Prostate gland (tissue), 2 donors: ENCODE measurements at places on chromosomes 16 and 17. TPM values are rescaled to one million over a fixed set of nuclear protein-coding genes. Genes with fewer than 3 reads are reported as not detected.

GRCh38 chr16:23491490-23492391 is 18.6 kb downstream of the GGA2 start:
- DNase-seq: peak; percentile 47

DNA sequence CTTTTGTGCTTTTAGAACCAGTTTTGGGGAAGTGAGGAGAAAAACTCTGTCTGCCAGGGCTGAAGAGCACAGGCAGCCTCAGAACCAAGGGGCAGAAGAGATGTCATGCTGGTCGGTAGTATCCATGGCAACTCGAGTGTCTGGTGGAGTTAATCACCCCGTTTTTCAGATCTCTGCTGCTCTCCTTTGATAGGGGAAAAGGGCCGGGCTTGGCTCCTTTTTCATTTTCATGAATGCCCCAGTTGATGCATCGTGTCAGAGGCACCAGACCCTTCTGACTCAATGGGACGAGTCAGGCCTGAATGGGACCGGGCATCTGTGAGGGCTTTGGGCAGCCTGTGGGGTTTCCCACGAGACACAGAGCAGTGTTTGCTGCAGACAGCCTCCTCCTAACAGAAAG is 304.6 kb downstream of the ABCC12 start:
- DNase-seq: no peak

DNA sequence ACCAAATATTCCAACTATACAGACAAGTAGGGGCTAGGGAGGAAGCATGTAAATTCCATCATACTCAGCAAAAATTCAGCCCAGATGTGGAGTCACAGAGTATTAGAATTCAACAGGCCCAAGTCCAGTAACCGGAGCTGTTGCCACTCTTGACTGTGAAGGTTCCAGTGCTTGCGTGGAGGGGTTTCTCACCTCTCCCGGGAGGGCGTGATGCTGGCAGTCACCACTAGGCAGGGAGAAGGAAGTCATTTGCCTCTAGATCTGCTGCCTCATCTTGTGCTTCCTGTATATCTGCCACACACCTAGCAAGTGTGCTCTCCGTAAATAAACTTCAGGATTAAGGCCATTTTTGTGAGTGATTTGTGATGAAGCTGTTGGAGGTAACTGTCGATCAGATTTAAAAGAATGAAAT is 1.0 kb upstream of the CKLF start:
- no peak for DNase-seq

DNA sequence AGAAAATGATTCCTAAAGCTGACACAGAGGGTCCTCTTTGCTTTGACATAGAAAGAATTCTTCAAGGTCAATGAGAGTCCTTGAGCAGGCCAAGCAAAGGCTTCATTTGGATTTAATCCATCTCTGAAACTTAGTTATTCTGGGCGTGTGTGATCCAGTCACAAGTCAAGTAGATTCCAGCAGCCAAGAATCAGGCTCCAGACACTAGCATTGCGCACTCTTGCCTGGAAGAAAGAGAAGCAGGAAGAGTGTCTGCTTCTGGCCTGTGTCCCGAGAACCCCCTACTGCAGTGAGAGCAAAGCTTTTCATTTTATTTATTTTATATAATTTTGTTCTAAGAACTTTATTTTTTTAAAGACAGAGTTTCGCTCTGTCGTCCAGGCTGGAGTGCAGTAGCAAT is 88.2 kb upstream of the CACNG5 start:
- DNase-seq: no peak

DNA sequence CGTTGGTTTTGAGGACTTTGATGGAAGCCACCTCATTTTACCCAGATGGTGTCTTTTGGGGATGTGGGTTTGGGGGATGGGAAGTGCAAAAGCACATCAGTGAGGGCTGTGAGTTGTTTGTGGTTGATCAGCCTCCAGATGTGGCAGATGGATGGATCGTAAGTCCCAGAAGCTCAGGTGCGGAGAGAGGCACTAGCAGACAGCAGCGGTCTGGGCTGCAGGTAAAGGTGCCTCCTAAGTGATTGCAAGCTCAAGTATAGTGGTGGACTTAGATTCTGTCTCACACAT is 18.0 kb downstream of the HS3ST3B1 start:
- DNase-seq: no peak

- DNase-seq: no peak
These were observed 31.9 kb downstream of the REXO5 start for GRCh38 chr16:20838240-20838639.

- DNase-seq: no peak
These were observed 228.8 kb downstream of the CBLN1 start for GRCh38 chr16:49052846-49053245.

GRCh38 chr17:67911059-67911782 is 85.0 kb downstream of the C17orf58 start:
- DNase-seq: no peak

DNA sequence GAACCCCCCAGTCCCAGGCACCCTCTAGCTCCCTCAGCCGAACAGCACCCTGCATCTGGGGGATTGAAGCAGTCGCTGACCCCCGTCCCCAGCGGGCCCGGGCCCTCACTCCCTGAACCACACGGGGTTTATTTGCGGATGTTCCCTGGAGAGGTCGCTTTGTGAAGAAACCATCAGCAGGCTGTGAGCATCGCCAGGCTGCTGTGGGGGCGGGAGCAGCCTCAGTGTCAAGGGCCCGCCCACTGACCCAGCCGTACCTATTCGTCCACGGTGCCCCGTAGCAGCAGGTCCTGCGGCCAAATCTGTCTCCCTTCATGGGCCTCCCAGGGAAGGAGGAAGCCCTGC is 6.4 kb upstream of the RAB40C start:
- DNase-seq: no peak

DNA sequence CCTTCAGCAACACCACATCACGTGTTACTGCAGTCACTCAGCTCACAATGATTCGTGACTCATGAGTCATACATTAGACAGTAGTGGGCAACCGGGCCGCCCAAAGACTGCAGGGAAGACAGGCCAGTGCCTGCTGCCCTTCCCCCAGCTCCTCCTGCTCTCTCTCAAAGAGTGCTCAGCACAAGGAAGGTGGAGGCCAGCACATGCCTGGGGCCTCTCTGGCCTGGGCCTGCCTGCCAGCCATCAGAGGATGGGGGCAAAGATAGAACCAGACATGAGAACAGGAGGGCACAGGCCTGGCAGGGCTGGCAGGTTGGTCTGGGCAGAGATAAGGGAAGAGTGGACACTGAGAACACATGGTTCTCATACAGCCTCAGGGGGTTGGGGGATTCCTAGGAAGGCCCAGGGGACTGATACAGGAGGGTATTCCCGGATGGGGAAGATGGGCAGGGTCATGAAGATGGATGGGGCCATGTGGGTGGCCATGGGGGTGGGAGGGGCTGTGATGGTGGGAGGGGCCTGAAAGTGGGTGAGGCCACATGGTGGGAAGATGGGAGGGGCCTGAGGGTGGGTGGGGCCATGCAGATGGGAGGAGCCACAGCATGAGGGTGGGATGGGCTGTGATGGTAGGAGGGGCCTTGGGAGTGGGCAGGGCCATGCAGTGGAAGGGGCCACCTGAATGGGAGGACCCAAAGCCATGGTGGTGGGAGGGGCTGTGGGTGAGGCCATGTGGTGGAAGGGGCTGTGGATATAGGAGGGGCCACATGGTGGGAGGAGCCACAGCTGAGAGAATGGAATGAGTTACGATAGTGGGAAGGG is 29.0 kb downstream of the KATNB1 start:
- DNase-seq: no peak

DNA sequence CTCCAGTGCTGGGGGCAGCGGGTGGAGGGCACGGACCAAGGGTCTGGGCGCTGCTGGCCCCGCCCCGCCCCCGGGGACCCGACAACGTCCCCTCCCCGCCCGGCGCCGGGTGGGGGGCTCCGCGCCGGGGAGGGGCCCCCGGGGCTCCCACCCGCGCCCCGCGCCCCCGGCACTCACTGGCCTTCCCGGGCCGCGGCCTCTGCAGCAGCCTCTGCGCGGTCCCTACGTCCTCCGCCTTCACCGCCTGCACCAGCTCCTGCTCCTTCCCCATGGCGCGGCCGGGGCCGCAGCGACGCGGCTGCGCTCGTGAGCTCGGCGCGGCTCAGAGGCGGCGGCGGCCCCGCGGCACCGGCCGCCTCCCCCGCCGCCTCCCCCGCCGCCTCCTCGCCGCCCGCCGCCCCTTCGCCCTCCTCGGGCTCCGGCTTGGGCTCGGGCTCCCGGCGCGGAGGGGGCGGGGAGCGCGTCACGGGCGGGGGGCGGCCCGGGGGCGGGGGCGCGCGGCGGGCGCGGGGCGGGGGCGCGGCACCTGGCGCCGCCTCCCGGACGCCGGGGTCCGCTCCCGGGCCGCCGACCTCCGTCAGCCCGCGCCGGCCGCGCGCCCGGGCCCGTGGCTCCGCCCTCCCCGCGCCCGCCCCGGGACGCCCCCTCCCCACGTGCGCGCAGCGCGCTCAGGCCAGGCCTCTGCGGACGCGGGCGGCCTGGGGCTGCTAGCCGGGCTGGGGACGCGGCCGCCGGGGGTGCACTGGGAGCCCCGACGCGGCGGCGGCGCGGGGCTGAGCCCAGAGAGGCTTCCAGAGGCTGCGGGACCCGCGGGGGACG is at the start of gene CASKIN1:
CASKIN1 (minus strand) TSS at position 444 of the 819 bp plus-strand sequence; CDS start at position 271, 173 bp downstream.
- DNase-seq: no peak

GRCh38 chr17:27566671-27567562 is 64.1 kb upstream of the LGALS9 start:
- no peak for DNase-seq

GRCh38 chr16:79772784-79773183 is 172.2 kb upstream of the MAF start:
- no peak for DNase-seq

- DNase-seq: no peak
These were observed 13.8 kb downstream of the CASKIN2 start for GRCh38 chr17:75501378-75502071.

DNA sequence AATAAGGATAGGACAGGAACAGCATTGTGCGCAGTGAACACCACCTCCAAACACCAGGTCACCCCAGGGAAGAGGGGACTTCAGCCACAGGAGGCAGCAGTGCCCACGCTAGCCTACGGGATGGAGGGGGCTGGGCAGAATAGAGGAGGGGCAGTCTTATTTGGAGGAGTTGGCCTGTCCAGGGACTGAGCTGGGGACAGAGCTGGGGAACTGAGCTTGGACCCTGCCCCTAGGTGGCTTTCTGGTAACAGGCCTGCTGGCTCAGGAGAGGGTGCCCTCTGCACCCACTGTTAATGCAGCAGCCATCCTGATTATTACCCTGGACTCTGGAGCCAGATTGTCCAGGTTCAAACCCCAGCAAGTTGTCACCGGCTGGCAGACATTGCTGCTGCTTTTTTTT is 9.3 kb downstream of the CCDC102A start:
- no peak for DNase-seq

DNA sequence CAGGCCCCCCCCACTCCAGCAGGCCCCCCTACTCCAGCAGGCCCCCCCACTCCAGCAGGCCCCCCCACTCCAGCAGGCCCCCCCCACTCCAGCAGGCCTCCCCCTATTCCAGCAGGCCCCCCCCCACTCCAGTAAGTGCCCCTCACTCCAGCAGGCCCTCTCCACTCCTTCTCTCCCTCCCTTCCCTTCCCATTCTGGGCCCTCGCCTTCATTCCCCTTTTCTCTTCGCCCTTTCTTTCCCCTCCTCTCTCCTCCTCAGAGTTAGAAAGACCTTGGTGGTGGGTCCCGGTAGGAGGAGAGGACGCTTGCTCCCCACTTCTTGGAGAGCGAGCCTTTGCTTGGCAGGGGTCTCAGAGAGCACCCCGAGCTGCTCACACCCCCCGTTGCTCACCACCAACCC is 177.0 kb upstream of the TNRC6C start:
- DNase-seq: no peak

DNA sequence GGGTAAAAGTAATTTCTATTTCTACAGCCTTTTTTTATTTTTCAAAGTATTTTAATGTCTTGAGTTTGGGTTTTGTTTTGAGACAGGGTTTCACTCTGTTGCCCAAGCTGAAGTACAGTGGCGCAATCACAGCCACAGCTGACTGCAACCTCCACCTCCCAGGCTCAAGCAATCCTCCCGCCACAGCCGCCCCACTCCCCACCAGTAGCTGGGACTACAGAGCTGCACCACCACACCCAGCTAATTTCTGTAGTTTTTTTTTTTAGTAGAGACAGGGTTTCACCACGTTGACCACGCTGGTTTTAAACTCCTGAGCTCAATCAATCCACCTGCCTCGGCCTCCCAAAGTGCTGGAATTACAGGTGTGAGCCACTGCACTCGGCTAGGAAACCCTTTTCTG is 44.0 kb downstream of the TUBD1 start:
- no peak for DNase-seq

- DNase-seq: no peak
These were observed 200.9 kb downstream of the SLC39A11 start for GRCh38 chr17:72891627-72892026.

- no peak for DNase-seq
These were observed 22.2 kb downstream of the GGA3 start for GRCh38 chr17:75239214-75239613.

DNA sequence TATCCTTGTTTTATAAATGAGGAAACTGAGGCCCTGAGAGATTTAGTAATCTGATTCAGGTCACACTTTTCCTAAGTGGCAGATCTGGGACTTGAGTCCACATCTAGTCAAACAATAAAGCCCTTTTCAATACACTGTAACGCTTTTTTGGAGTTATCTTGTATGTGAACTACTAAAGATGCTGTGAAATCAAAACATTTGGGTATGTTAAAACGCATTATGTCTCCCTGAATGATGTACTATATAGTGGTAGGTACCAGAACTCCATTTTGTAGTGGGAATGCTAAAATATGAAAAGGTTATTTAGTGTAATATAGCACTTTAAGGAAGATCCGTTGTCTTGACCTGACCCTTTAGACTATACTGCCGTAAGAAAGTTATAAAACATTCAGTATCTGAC is 57.2 kb downstream of the NACA2 start:
- DNase-seq: no peak

DNA sequence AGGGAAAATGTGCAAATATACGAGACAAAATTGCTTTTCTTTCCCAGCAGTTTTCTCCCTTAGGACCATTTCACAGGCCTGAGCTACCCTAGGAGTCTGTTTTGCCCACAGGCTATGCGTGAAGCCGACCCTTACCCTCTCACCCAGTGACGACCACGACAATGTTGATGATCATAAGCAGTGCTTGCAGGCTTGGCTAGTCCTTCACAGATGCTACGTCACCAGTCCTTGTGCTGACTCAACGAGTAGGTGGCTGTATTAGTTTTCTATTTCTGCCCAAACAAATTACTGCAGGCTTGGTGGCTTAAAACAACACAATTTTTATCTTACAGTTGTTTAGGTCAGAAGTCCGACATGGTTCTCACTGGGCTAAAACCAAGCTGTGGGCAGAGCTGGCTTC is 574.6 kb upstream of the HSBP1 start:
- DNase-seq: no peak

GRCh38 chr17:76384222-76384986 is at the start of gene SPHK1:
SPHK1 (plus strand) TSS chr17:76384609; CDS start chr17:76385645, 1,036 bp downstream.
- peak; percentile 46 for DNase-seq

Gene ITGA2B
- total RNA-seq: 0.68 TPM

Gene SLC16A13
- total RNA-seq: 1.8 TPM

Gene ICAM2
- 7.3 TPM for total RNA-seq

Gene SHCBP1
- total RNA-seq: 5.6 TPM

Gene MOSMO
- 19.6 TPM for total RNA-seq

Gene RGS9
- total RNA-seq: 7.9 TPM

Gene DCTN5
- 38.8 TPM for total RNA-seq

Gene TP53TG3B
- total RNA-seq: not detected

Gene GNGT2
- not detected for total RNA-seq

Gene FOXN1
- total RNA-seq: 0.64 TPM

Gene PRCD
- 0.36 TPM for total RNA-seq

Gene GSE1
- total RNA-seq: 146 TPM

Gene TNP2
- not detected for total RNA-seq

Gene DDX5
- 1,009 TPM for total RNA-seq

Gene CRYBA1
- total RNA-seq: not detected

Gene SMG1
- 95.7 TPM for total RNA-seq

Gene UMOD
- total RNA-seq: 1.5 TPM

Gene BIRC5
- total RNA-seq: 4.6 TPM

Gene MPO
- 0.57 TPM for total RNA-seq

Gene CTRL
- total RNA-seq: not detected

Gene CEP295NL
- total RNA-seq: 2.2 TPM
